MG63 (cell line): ENCODE measurements at places on chromosomes 13 and 19. TPM values are rescaled to one million over a fixed set of nuclear protein-coding genes. Genes with fewer than 3 reads are reported as not detected.

- no peak for DNase-seq
These were observed 3.0 kb upstream of the HIPK4 start for GRCh38 chr19:40392894-40393517.

DNA sequence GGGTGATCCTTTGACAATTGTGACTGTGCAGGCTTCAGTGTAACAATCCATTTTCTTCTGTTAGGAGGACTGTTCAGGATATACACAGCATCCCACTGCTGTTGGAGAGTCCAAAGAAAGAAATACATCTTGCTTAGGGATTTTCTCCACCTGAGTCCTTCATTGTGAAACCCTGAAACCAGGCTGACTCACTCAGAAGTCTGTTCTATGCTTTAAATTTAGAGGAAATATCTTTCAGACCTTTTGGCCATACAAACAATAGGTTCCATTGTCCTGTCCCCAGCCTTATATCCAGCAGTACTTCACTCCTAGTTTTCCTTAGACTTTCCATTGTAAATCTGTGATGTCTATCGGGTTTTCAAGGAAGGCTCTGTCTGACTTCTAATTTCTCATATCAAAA is 379.1 kb downstream of the SUCLA2 start:
- DNase-seq, result no peak

GRCh38 chr13:80881495-80881894 is 540.6 kb upstream of the SPRY2 start:
- no peak for DNase-seq

DNA sequence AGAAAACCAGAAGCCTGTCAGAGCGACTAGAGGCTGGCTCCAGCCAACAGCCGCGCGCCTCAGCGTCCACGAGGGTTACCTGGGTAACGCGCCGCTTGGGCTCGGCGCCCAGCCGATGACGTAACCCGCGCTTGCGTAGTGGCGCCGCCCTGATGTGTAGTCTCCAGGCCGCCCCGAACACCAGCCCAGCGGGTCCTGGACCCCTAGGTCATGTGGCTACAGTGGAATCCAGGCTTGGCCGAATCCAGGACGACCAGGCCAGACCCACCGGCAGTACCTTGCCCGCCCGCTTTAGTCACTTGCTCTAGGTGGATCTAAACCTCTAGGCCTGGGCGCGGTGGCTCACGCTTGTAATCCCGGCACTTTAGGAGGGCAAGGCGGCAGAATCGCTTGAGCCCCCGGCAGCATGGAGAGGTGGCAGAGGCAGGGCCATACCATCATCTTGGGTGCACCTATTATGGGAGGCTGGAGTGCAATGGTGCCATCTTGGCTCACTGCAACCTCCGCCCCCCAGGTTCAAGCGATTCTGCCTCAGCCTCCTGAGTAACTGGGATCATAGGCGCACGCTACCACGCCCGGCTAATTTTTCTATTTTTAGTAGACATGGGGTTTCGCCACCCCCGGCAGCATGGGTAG is 7.2 kb upstream of the ZNF606 start:
- DNase-seq, result peak; percentile 26

- DNase-seq, result peak; percentile 74
These were observed 23.6 kb upstream of the CEBPA start for GRCh38 chr19:33325920-33326319.

The BRME1 gene
- total RNA-seq, result 5.1 and 8.4 TPM in 2 replicates

DNA sequence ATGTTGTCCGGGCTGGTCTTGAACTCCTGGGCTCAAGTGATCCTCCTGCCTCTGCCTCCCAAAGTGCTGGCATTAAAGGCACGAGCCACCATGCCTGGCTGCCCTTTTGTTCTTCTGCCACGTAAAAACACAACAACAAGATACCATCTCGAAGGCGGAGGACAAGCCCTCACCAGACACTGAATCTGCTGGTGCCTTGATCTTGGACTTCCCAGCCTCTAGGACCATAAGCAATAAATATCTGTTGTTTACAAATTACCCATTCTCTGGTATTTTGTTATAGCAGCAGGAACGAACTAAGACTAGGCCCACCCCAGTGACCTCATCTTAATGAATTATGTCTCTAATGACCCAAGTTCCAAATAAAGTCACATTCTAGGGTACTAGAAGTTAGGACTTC is 128.4 kb upstream of the CACNA1A start:
- DNase-seq, result no peak

The ZNF69 gene
- not detected in 2 replicates for total RNA-seq

DNA sequence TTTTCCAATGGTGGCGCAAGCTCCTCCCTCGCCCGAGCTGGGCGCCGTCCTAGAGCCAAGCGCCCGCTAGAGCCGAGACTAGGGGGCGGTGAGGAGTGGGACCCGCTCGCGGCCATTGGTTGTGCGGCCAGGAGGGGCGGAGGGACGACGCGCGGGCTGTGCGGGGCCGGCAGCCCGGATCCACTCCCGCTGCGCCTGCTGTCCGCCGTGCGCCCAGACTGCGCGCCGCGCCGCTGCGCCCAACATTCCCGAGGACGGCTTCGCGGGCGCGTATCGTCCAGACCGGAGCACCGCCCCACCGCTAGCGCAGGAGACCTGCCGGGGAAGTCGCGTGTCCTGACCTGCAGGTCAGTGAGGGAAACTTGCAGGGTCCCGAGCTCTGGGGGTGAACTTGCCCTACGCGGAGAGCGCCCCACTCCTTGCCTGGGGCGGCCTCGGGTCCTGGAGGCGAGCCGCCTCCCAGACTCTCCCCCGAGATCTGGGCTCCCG is at the start of gene SERTM1:
Gene SERTM1, plus strand, starts transcription at position 183 of the 489 bp plus-strand sequence. CDS start 21,059 bp downstream, outside the sequence.
- DNase-seq, result peak; percentile 42

The KLHL1 gene
- total RNA-seq, result not detected in 2 replicates

GRCh38 chr19:6423499-6424194 is 964 bp downstream of the KHSRP start:
- DNase-seq, result peak; percentile 37

The CEACAM20 gene
- total RNA-seq, result not detected in 2 replicates

The KIR2DL1 gene
- not detected in 2 replicates for total RNA-seq

- no peak for DNase-seq
These were observed 481.9 kb downstream of the GPC6 start for GRCh38 chr13:93708308-93709075.

The ZNF223 gene
- total RNA-seq, result 0.63 and 2.9 TPM in 2 replicates

The ATXN8OS gene
- not detected in 2 replicates for total RNA-seq

- DNase-seq, result peak; percentile 40
These were observed 6.0 kb upstream of the TNFAIP8L1 start for GRCh38 chr19:4633140-4633967.

The CATSPERD gene
- not detected in 2 replicates for total RNA-seq

- no peak for DNase-seq
These were observed 125.5 kb downstream of the POSTN start for GRCh38 chr13:37473035-37473434.

The BRSK1 gene
- total RNA-seq, result 0.89 TPM in 1 of 2 replicates, not detected in the other

The RXFP2 gene
- 1.9 and 6.6 TPM in 2 replicates for total RNA-seq

DNA sequence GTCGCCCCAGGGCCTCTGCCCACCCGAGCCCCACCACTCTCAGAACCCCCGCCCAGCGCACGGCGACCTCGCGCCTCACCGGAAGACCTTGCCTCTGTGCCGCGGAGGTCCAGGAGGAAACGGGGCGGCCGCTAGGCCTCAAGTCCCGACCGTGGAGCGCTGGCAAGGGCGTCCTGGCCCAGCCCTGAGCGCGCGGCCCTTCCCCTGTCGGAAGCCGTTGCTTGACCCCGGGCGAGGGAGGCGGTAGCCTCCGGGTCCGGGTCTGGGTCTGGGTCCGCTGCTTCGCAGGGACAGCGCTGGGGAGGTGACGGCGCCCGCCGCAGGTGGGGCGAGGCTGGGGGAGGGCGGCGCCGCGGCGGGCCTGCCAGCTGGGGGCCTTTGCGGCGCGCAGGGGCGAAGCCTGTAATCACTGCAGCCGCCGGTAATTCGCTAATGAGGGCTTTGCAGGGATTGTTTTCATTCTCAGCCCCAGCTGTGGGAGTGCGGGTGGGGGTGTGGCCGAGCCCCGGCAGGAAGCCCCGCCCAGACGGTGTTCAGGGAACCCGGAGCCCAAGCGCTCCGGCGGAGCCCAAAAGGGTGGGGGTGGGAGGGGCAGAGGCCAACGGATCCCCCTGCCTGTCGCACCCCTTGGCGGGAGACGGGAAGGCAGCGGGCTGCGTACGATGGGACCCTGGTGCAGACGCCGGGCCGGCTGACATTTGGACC is 8.6 kb downstream of the C19orf25 start:
- no peak for DNase-seq

The CEACAM7 gene
- not detected in 2 replicates for total RNA-seq

The ZIC2 gene
- total RNA-seq, result 3.7 and 5.2 TPM in 2 replicates

The RNF225 gene
- total RNA-seq, result 6.6 TPM in 1 of 2 replicates, not detected in the other

DNA sequence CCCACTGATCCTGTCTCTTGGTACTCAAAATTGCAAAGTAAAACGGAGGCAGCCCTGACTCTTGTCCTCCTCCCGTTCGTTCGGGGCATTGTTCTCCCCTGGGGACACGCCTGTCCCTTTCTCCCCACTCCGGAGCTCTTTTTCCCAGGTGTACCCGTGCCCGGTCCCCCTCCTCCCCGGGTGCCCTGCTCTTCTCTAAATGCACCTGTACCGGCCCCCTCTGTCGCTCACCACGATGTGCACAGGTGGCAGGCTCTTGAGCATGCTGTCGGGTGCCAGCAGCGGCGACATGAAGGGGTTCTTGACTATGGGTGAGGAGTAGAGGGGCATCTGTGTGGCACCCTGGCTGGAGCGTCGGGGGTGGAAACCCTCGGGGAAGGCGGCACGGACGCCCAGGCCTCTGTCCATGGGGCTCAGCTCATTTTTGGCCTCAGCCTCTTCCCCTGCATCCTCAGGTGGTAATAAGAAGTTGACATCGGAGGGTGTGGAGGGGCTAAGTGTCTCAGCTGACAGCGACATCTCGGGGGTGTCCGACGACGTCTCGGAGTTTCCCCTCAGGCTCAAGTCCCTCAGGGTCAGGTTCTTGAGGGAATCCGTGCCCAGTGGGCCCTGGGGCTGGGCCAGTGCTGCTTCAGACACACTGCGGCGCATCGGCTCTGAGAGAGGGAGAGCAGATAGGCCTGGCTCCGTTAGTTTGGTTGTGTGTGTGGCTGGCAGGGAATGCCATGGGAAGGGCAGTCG is 12.4 kb upstream of the CNFN start:
- DNase-seq, result no peak

GRCh38 chr19:5822181-5822844 is 17.2 kb downstream of the FUT6 start:
- DNase-seq, result no peak

DNA sequence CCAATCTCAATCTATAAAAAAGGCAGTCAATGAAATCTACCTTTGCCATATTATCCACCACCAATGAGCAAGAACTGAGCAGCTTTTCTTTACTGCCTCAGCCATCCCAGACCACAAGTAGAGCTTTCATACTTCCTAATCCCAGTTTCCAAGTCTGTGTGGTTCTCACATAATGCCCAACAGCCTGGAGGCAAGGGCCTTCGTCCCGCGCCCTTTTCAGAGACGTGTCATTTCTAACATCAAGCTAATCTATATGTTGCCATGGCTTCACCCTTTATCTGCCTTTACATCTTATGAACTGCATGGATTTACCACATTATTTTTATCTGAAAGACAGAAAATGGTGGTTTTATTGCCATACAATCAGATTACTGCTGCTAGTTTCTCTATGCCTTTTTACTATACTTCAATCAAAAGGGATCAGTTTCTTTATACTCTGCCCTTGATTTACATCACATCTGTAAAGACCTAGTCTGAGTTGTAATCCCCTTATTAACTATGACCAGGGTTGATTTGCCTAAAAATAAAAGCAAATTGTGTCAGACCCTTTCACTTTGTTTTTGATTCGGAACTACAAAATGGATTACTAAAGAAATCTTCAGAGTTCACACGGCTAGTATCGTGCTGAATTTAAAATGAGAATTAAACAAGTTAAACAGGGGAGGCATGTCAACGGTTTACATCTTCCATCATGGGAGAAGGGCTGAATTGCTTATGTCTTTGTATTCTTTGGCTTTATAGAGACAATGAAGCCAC is 5.9 kb downstream of the EFNB2 start:
- no peak for DNase-seq

GRCh38 chr13:26390203-26390602 is 136.3 kb downstream of the CDK8 start:
- DNase-seq, result no peak

The KIR2DL3 gene
- not detected in 2 replicates for total RNA-seq

GRCh38 chr13:62093984-62094780 is 678.5 kb upstream of the PCDH20 start:
- no peak for DNase-seq

The TMEM238 gene
- total RNA-seq, result 3.5 TPM in 1 of 2 replicates, not detected in the other

GRCh38 chr19:10805065-10805757 is 30.8 kb downstream of the TMED1 start:
- no peak for DNase-seq

DNA sequence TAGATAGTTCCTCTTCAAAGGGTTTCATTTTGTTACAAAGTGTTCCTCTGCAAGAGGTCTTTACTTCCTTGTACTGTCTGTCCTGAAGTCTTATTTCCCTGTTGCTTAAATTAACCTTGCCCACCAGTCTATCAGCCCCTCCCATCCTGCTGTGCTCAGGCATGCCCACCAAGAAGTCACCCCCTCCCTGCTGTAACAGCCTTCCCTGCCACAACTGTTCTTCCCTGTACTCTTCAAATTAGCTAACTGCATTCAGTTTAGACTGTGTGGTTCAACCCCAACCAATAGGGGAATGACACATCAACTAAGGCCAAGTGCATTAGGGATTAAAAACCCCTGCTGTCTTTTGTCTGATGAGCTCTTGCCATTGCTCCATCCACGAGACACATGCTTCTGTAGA is 34.4 kb upstream of the ZNF562 start:
- DNase-seq, result no peak

- DNase-seq, result peak; percentile 30
These were observed 114.9 kb upstream of the WASF3 start for GRCh38 chr13:26442541-26442940.

The SOHLH2 gene
- 0.47 TPM in 1 of 2 replicates, not detected in the other for total RNA-seq
